ENCODE measurements at places on chromosomes 4 and X.

GRCh38 chr4:68176500-68176899, 46.8 kb upstream of the TMPRSS11F start:
- no peak for DNase-seq

DNA sequence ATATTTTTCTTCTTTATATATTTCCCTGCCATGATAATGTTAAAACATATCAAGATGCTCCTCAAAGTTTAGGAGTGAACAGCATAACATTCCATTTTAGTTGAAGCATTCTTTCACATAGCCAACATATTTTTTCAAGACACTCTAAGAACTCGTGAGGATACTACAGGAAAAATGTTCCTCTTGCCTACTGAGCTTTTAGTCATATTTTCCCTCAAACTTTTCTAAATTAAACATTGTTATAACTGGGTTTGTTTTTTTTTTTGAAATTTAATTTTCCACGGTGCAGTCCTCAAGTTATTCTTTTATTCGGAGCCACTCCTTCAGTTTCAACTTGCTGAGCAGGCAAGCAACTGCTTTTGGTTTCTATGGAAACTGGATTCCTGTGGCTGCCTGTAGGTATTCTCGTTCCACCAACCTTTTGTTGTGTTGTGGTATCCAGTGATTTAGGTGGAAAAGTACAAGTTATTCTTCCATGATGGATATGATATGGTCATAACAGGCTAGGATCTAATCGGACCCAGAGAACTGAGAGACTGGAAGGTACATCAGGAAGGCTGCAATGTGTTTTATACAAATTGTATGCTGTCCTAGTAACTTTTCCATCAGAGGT, 248.0 kb downstream of the TRIML1 start:
- no peak for DNase-seq

GRCh38 chr4:25938366-25938765, 24.3 kb downstream of the SMIM20 start:
- no peak for DNase-seq

- no peak for DNase-seq
These were observed 59.7 kb upstream of the BCOR start for GRCh38 chrX:40157228-40158035.

GRCh38 chrX:1224954-1225353, 12.5 kb upstream of the CRLF2 start:
- no peak for DNase-seq

DNA sequence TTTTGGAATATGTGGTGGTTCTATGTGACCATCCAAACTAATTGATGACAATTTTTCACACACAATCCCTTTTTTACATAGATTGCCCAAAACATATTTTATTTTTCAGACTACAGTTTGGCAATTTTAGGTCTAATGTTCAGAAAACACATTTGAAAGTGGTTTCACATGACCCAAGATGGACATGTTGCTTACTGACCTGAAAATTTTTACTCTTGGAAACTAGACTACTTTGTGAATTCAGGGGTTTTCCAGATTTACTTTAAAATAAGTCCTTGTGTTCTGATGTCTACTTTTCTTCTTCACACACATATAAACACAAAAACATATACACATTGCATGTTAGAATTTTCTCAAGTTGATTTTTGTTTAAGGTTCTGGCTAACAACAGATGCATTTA, 79.5 kb downstream of the HMGB2 start:
- DNase-seq = no peak

- DNase-seq = peak; percentile 42
These were observed 694 bp downstream of the TBL1X start for GRCh38 chrX:9465380-9466123.

GRCh38 chr4:107988763-107989035, 990 bp upstream of the HADH start:
- DNase-seq = no peak

DNA sequence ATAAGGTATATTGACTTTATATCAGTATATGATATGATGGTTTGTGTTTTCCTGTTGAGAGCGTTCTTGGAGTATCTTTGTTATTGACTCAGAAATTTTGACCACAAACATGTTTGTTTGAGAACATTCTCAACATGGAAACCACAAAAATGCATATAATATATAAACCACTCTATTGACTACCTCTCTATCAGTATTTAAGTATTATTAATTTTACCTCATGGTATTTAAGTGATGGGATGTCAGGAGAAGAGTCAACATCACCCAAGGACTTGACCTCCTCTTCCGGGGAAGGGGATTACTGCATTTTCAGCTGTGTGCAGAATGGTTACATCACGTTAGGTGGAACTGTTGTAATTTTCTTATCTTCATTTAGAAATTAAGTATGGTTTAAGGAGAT, 54.3 kb upstream of the PUDP start:
- no peak for DNase-seq

DNA sequence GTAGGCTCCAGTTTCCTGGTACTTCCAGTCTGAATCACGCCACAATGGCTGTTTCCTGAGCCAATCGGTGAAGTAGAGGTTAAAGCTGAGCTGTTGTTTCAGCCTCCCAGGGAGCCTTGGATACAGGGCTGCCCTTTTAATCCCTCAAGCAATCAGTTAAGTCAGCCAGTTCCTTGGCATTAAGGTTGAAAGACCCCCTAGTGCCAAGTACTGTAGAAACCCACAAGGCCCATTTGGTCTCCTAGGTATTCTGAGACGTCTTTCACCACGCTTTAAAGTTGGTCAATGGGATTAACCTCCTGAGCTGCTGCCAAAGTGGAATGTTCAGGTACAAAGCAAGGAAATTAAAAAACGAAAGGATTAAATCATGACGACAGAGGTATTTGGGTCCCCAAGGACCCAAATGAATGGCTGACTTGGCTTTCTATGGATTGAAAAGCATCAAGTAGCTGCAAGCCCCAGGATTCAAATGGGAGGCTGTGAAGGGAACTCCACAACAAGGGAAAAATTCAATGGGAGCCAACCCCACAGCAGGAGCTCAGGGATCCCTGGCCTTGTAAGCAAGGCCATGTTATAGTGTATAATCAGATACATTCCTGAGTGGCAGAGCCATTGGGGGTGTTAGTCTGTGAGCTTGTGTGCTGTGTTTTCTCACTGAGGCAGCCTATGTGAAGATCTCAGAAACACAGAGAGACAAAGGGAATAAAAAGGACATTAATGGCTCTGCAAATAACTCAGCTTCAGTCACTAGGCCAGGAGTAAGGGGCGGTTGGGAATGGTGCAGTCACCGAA, 86.0 kb downstream of the ATG4A start:
- no peak for DNase-seq

GRCh38 chr4:128301979-128302378, 14.4 kb upstream of the PGRMC2 start:
- DNase-seq = no peak

GRCh38 chrX:85114776-85115175, 111.1 kb downstream of the APOOL start:
- DNase-seq = no peak

- peak; percentile 61 for DNase-seq
These were observed 155.2 kb upstream of the GALNT7 start for GRCh38 chr4:173013232-173013930.

DNA sequence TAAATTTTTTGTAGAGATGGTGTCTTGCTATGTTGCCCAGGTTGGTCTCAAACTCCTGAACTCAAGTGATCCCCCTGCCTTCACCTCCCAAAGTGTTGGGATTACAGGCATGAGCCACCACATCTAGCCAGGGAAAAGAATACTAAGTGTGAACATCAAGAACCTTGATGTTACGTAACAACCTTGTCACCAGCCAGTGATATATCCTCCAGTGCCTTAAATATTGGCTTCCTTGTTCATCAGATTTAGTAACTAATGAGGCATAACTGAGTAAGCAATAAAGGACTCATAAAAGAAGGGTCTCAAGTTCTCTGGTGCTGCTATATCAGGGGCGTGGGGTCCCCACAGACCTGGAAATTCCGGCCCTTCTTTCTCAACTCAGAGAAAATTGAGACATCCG, 60.5 kb upstream of the ENPEP start:
- no peak for DNase-seq

DNA sequence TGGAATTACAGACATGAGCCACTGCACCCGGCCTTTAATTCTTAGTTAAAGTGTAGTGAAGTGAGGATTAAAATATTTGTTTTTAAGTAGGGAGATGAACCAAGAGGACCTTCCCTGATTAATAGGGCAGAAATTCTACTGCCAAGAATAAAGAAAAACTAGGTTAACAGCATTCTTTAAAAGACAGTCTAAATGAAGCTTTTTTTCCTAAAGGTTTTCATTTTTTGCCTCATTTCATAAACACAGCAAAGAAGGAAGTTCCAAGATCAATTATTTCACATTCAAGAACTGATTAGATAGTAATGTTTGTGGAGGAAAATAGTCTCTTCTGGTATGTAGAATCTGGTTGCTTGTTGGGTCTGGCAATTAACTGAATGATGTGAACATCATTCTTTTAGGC, 112.1 kb upstream of the ARSJ start:
- DNase-seq = no peak

DNA sequence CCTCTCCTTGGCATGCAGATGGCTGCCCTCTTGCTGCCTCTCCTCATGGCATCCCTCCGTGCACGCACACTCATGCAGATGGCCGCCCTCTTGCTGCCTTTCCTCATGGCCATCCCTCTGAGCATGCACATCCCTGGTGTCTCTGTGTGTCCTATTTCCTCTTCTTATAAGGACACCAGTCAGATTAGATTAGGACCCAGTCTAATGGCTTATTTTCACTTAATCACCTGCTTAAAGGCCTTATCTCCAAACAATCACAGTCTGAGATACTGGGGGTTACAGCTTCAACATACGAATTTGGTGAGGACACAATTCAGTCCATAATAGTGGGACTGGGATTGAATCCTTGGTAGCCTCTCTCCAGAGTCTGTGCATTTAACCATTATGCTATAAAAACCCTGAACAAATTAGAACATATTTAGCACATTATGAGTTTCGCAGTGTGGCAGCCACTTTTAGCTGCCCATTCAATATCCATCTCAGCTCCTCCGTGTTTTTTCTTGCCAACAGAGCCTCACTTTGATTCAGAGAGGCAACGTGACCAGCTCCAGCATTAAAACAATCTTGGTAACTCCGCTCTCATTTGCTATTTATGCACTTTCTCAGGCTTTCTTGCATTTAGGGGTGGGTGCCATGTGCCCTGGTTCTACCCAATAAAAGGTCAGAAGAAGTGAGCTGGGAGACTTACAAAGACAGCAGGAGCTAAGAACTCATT, 26.2 kb upstream of the TMEM150C start:
- DNase-seq = no peak

GRCh38 chr4:139749338-139749737, 83.7 kb downstream of the MGST2 start:
- no peak for DNase-seq

GRCh38 chr4:83864097-83864817, 328.3 kb downstream of the GPAT3 start:
- no peak for DNase-seq

GRCh38 chrX:17616936-17617335, 120.4 kb upstream of the SCML1 start:
- no peak for DNase-seq

GRCh38 chrX:152817078-152817764, 13.3 kb downstream of the CETN2 start:
- DNase-seq = no peak

DNA sequence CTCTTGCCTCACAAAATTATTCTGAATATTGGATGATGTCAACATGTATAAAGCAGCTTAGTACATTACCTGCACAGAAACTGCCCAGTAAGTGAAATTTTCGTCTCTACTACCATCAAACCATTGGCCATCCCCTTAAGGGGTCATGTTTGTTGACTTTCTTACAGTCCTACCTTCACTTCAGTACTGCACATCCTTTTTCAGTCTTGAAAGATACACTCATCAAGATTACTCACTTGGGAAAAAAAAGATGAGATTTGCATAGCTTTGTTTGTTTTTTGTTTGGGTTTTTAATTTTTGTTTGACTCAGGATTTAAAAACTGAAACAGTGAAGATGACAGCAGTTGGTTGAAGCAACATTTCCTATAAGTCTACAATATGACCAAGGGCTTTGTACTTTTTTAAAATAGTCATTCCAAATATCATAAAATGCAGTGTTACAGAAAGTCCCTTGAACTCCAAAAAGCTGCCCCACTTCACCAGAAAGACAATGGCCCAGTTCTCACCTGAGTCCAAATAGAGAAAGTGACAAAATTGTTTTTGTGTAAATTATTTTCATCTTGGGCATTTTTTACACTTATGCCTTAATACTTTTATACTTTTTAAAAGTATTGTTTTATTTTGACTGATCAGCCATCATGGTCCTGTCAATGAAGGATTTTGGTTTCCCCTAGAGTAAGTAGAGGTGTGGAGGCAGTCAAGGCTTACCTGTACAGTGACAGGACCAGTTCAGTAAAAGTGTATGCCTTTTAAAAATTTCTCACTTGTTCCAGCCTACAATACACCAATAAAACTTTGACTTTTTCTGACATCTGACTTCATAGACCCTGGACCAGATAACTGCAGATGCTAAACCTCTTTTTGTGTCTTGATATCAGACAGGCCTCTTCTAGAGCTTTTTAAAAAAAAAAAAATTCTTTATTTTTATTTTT, 59.7 kb upstream of the EDA2R start:
- DNase-seq = no peak

GRCh38 chr4:168451331-168451730, 29.0 kb downstream of the DDX60L start:
- DNase-seq = no peak

DNA sequence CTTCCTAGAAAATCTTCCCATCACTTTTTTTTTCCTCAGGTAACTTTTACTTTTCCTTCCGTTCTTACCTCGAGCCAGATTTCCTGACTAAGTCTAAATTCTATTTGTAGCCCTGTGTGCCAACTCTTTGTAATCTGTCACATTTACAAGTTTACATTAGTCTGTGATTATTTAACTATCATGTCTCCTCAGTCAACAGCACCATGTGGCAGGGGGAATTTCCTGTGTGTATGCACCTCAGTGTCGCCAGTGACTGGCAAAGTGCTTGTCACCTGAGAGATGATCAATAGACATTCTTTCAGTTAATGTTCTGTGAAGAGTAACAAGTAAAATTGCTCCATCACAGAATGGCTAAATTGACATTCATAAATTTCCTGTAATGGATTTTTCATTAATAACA, 468.5 kb downstream of the PDGFC start:
- no peak for DNase-seq

DNA sequence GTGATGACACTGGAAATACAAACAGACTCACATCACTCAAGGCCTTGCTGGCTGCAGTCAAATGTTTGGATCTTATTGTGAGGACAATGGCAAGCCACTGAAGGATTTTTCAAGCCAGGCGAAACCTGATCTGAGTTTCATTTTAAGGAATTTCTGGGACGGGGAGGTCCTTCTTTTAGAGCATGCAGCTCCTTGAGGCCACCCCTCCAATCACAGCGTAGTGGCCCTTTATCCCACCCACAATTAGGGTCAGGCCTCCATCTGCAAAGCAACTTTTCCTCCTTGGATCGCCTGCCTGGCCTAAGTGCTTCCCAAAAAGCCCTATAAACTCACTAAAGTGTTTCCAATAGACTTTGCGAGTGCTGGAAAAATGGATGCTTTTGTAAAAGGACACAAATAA, 115.5 kb downstream of the EFHC2 start:
- DNase-seq = no peak

DNA sequence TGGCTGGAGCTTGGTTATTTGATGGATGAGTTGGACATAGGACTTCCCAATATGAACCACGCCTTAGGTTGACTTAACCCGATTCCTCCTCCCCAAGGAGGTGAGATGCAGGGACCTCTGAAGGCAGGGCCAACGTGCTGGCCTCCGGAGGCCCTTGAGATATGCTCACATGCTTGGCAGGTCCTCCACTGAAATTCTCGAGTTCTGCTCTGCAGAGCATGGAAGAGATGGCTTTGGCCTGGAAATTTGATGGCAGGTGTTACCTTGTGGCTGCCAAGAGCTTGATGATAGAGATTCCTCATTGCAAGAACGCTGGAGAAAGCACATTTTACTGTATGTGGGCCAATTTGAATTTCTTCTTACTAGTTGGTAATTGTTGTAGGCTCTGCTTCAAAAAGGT, 117.4 kb upstream of the LIMCH1 start:
- DNase-seq = no peak

Data from GM13976 (cell line).